Lower leg skin (tissue), 4 donors: ENCODE measurements at places on chromosomes 1 and 21.

- no peak for DNase-seq
These were observed 18.9 kb downstream of the KPNA6 start for GRCh38 chr1:32126770-32127169.

DNA sequence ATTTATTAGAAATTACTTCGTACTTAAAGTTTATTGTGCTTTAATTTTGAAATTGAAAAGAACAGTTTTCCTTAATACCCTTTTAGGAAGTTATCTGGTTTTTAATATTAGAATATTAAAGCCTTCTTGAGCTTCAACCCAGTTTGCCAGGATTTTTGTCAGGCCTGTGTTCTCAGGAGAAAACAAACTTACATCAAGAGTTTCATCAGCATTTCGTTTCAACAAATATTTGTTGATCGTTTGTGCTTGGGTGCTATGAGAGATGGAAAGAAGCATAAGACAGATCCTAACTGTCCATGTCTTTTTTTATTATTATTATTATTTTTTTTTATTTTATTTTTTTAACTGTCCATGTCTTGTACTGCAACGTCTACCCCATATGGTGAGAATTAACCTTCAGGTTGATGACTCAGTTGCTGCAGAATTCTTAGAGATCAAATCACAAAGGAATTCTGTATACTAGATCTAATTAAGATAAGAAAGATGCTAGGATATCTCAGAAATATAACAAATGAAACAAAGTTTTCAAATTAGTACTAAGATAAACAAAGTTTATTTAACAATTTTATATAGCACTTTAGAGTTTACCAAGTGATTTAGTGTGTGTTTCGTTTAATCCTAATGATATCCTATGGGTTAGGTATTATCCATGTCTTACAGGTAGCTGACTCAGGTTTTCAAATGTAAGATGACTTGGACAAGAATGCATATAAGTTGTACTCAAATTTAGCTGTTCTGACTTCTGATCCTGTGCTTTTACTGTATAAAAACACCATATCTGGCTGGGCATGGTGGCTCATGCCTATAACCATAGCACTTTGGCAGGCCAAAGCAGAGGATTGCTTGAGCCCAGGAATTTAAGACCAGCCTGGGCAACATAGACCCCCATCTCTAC is 14.3 kb downstream of the FBXO28 start:
- no peak for DNase-seq

GRCh38 chr1:169794530-169795416 is at the start of gene METTL18:
Gene METTL18 (minus strand): TSS chr1:169794907. CDS start chr1:169793695, 1,212 bp downstream.
- DNase-seq: peak; percentile 91

- peak; percentile 59 for DNase-seq
These were observed 513 bp downstream of the MGST3 start for GRCh38 chr1:165631342-165632151.

- DNase-seq: no peak
These were observed 58.7 kb upstream of the ZC3H12A start for GRCh38 chr1:37415611-37416244.

DNA sequence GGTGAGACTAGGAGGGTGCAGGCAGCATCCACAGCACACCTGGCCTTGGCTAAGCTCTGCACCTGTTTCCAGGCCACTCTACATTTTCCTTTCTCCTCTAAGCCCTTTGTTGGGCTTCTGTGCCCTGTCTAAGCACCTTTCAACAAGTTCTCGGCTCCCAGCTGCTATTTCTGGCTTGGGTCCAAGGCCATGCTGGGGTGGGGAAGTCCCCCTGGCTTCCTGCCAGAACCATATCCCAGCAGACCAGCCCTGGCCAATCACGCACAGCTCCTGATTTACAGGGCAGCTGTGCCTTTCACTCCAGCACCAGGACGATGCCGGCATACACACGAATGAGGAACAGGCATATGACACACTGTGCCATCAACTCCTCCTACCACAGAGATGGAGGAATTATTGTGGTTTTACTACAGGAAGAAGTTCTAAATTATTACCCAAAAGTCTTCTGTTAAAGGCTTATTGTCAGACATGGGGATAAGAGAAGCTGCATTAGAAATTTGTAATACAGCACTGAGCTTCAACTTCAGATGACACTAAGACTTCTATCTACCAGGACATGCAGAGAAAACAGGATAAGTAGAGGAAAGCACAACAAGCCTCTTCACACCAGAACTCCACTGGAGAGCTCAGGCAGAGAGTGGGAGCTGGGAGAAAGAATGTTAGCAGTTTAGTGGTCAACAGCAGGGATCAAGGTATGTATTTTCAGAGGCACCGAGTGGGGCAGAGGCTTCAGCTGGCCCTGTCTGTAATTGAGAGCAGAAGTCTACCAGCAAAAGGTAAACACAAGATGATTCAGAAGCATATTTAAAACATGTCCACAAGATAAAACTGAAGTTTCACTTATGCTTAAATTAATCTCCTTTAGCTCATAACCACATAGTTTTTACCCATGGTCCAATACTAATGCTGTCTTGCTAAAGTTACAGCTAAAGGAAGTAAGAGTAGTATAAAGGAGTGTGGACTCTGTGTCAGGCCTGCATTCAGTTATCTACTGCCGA is 37.4 kb downstream of the TRIT1 start:
- peak; percentile 72 for DNase-seq

GRCh38 chr1:202152399-202152798 is 7.9 kb upstream of the ARL8A start:
- no peak for DNase-seq

DNA sequence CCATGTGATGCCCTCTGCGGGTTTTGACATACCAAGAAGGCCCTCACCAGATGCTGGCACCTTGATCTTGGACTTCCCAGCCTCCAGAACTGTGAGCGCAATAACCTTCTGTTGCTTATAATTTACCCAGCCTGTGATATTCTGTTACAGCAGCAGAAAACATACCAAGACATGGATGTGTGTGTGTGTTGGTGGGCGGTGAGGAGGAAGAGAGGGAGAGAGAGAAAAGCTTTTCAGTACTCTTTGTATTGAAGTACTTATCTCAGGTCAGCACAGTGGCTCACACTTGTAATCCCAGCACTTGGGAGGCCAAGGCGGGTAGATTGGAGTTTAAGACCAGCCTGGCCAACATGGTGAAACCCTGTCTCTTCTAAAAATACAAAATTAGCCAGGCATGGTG is 23.1 kb downstream of the TRAPPC10 start:
- no peak for DNase-seq

DNA sequence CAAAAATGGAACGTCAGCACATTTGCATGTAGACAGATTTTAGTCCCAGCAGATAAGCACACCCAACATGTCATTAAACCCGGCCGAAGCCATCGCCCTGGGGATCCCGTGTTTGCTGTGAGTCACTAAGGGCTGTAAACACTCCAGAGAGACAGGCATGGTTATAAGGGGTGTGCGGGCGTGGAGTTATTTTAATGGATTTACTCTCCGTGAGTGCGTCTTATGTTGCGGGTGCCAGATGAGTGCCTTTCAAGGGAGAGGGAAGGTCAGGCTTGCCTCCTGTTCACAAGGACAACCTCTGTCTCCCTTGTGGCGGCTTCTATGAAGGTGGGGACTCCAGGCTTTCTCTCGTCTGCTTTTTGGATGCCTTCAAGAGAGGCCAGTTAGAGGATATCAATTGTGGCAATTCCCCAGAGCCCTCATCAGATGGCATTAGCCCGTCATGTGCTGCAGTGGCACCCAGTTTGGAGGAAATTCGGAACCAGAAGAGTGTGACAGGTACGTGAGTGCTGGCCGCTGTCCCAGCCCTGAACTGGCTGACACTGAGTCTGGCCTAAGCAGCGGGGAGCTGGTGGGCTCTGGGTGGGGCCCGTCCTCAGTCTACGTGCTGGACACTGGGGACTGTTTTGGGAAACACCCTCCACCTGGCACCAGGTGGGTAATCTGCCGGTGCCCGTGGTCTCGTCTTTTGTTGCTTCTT is 223.8 kb upstream of the TMEM51 start:
- peak; percentile 77 for DNase-seq

DNA sequence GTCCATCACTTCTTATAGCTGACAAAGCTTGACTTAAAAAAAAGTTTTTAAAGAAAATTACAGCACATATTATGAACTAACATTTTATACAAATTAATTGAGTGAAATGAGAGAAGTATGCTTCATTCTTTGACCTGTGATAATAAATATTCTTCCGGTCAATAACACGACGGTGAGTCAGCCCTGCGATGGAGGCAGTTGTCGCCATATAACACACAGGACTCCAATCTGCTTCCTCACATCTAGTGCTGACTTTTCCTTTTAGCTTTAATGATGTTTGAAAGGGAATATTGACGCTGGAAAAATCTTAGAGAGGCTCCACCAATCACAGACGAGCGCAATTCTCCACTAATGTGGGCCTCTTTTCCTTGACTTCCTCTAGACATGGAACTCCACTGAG is 166.9 kb upstream of the C1orf21 start:
- DNase-seq: no peak

GRCh38 chr1:8816831-8817411 is 519 bp downstream of the RERE start:
- DNase-seq: peak; percentile 19

DNA sequence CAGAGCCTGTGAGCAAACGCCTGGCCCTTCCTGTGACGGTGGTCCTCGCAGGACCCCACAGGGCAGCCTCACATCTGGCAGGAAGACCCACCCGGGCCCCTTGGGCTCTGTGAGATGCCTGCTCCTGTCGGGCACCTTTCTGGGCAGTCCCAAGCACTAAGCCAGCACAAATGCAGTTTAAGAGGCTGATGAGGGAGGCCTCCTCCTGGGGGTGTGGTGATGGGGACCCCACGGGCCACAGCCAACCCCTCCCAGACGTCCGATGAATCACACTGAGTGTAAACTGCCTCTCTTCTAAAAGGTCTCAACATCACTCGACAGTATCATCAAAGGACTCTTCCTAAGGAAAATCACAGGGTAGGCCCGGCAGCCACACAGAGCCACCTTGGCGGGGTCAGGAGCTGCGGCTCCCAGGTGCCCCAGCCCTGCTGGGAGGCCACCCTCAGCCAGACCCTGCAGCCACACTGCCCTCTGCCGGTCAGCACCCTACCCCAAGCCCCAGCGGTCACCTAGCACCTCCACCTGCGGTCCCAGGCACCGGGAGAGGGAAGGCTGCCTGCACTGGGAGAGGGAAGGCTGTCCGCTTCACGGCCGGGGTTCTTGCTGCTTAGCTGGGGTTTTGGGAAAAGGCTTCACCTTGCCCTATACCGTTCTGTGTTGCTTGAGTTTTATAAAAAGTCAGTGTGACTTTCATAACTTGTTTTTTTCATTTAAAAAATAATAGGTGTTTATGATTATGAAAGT is 3.9 kb upstream of the PRKCZ start:
- no peak for DNase-seq

- no peak for DNase-seq
These were observed 12.2 kb upstream of the VN1R5 start for GRCh38 chr1:247243524-247244137.

GRCh38 chr1:36172983-36173382 is 17.0 kb downstream of the MAP7D1 start:
- DNase-seq: no peak

GRCh38 chr1:226402739-226403165 is 5.1 kb downstream of the PARP1 start:
- DNase-seq: no peak

GRCh38 chr1:164953098-164953497 is 394.1 kb downstream of the PBX1 start:
- no peak for DNase-seq

DNA sequence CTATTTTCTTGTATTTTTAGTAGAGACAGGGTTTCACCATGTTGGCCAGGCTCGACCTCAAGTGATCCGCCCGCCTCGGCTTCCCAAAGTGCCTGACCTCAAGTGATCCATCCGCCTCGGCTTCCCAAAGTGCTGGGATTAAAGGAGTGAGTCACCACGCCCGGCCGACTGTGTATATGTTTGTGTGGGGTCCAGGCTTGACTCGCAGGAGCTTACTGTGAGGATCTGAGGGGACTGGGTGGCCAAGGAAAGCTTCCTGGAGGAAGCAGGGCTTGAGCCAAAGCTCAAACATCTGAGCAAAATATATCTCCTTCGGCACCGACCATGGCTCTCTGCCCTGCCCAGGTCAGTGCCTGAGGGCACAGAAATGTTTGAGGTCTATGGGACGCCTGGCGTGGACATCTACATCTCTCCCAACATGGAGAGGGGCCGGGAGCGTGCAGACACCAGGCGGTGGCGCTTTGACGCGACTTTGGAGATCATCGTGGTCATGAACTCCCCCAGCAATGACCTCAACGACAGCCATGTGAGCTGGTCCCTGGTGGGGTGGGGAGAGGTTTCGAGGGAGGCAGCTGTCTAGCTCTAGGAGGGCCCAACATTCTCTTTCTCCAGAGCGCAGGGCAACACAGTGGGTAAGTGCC is 10.5 kb downstream of the PADI3 start:
- DNase-seq: no peak

DNA sequence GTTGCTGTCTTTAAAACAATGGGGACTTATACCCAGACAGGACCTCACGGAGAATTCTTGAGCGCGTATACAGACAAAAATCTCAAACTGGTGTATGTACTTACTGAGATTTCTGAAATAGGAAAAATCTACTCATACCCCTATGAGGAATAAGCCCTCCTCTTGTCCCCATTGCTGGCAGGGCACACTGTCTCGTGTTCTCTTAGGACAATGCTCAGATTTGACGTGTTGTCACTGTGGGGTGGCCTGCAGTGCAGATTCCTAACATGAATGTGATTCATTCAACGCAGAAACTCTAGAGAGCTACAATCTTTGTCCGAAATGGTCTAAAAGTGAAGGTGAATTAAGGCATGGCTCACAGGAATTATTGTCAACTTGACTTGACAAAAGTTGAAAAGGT is 31.1 kb upstream of the PDE9A start:
- DNase-seq: peak; percentile 21

GRCh38 chr1:39672551-39672947 is 642 bp upstream of the NT5C1A start:
- no peak for DNase-seq

DNA sequence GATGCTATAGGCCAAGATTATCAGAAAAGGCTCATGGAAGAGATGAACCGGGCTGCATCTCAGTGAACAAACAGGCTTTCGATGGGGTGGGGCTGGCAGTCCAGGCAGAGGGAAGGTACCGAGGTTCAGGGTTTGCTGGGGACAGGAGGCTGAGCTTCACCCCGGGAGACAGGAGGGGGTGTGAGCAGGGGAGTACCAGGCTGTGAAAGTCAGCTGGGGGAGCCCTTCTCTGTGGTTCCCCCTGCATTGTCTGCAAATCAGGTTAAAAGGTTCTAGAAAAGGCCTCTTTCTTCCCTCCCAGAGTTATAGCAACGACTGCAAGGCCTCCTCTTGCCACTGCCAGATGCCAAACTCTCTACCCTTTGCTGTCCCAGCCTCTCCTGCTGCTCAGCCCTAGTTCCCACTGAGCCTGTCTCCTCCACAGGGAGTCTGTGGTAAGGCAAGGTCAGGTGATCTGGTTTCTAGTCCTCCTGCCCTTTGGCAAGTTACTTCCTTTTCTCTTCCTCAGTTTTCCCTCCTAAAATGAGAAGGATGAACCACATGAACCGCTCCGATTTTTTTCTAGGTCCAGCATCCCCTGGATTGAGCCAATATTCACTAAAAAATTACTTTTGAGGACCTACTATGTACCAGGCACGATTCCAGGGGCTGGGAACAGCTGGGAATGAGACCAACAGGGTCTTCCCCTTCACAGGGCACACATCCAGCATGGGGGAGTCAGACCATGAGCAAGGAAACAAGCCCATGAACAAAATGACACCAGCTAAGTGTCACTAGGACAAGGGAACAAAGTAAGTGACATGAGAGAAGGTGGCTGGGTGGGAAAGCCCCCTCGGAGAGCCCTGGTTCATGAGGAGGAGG is 7.2 kb downstream of the LAD1 start:
- DNase-seq: no peak
